ENCODE measurements at places on chromosomes 4 and X.

DNA sequence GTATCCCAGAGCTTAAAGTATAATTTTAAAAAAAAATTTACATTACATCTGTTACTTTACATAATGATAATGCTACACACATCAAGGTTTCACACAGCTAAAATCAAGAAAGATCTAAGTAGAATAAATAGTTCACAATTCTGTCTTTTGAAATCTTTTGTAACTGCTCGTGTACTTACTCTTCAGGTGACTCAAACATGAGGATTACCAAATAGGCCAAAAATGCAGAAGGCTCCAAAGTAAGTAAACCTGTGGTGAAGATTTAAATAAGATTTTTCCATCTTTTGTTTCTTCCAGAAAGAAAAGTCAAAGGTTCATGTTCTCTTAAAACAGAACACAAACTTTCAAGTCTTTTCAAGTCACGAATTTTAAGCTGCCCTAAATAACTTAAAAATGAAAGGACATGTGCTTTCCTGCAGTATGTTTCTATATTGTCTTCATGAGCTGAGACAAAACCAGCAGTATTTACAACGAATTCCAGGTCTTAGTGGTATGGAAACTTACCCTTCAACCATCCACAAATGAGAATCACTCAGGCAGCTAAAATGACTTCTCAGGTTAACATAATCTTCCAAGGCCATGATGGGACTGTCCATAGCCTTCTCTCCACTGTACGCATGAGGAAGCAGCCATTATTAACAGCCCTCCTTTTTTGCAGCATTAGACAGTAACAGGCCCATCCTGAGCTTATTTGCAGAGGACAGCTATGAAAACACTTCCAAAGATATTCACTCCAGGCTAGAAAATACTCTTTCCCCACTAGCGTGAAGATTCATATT is 172.8 kb upstream of the EDNRA start:
- DNase-seq = no peak

DNA sequence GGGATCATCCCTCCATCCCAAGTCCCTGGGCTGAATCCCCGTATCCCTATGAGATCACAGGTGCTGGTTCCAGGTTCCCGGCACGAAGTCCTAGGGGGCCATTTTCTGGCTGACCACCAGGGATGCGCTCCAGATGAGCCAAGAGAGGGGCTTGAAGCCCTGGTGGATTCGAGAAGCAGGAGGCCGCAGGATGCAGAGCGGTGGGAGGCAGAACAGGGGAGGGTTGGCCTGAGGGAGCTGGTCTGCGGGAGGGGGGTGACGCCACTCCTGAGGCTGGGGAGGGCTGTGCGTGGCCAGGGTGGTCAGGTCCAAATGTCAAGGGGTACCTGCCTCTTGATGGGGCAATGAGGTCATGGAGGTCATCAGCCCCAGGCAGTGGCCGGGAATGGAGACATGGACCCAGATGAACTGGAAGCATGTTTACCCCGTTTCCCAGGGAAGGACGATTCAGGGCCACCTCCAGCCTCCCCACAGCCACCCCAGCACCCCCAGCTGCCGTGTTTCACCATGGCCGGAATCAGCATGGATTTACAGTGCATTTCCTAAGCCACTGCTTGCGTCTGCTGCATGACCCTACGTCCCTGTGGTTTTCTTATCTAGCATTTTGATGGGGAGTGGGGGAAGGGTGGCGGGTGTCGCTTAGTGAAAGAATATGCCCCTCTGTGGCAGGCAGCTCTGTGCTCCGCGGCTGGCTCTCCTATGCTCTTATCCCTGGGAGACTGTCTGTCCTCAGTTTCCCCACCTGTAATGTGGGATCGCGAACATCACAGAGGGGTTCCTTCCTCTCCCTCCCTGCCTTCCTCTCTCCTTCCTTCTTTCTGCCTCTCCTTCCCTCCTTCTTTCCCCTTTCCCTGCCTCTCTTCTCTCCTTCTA is 17.0 kb upstream of the HTRA3 start:
- no peak for DNase-seq

DNA sequence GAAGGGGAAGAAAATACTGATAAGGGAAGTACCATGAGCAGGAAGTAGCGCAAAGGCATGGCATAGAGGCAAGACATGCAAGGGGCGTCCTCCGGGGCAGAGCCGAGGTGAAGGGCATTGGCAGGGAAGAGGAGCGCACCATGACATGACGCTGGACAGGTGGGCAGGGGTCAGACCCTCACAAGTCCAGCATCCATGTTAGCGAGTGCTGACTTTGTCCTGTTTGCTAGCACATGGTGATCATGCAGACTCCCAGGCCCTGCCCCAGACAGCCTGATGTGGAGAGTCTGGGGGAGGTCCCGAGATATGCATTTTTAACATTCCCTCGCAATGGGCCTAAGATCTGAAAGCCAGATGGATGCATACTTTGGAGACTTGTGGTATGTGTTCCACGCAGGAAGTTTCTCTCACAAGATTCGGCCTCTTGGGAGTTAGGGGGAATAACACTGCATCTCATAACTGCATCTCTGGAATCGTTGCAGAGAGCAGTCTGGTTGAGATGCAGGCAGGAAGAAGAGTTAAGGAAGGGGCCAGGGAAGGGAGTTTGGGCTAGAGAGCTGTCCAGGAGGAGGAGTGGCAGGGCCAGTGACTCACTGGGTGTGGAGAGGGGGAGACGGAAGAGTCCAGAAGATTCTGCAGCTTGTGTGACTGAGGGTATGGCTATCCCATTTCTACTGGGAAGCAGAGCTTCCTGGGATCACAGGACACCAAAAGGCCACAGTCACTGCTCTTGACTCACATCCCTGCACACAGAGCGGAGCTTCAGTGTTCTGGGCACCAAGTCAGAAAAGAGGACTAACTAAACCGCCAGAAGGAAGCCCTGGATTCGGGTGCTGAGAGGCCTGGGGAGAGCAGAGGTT is 59.7 kb downstream of the FAM184B start:
- DNase-seq = no peak

GRCh38 chr4:128471576-128471975 is 184.0 kb upstream of the PGRMC2 start:
- DNase-seq = no peak

DNA sequence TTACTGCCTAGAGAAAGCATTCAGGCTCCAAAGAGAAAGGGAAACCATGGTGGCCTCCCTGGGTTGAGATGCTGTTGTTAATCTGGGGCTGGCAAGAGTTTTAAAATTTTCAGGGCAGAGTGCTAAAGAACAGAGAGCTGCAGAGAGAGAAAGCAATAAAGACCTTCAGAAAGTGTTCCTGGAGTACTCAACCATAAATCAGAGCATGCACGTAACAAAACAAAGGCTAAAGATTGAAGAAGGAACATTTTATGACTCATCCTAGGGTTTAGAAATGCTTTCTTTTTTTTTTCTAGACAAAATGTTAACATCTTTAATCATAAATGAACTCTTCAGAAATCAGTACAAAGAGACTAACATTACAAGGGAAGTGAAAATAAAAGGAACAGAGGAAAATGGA is 562.3 kb upstream of the NDST4 start:
- DNase-seq = no peak

- DNase-seq = no peak
These were observed 196.3 kb upstream of the MAB21L2 start for GRCh38 chr4:150385606-150386005.

GRCh38 chrX:118459494-118459893 is 36.1 kb upstream of the DOCK11 start:
- DNase-seq = peak; percentile 13

DNA sequence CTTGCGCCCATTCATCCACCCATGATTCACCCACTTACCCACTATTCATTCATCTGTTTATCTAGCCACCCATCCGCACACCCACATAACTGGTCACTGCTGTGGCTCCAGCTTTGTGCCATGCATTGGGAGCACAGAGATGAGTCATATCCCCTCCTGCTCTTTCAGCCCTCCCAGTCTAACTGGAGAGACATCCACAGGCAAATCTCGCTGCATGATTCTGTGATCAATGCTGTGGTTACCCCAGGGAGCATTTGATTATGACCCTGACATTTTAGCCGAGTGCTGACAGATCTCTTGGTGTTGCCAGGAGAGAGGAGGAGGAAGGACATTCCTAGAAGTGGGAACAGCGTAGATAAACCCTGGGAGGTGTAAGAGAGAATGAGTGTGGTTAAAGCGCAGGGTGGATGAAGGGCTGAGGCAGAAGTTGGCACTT is 10.4 kb upstream of the PORCN start:
- DNase-seq = no peak

DNA sequence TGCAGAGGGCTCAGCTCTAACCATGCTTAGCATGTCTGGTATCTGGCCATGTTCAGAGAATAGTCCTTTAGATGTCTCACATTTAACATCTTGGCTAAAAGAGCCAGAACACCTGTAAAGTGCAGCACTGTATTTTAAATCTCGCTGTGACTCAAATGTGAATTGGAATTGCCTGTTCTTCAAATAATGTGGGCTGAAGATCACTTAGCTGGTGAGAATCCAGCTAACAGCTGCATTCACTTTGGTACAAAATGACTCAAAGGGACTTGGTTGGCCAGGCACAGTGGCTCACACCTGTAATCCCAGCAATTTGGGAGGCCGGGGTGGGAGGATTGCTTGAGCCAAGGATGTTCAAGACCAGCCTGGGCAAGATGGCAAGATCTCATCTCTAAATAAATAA is 63.5 kb upstream of the PLAC8 start:
- DNase-seq = no peak

GRCh38 chr4:56981795-56982201 is 3.1 kb downstream of the POLR2B start:
- DNase-seq = no peak

- no peak for DNase-seq
These were observed 162.7 kb upstream of the GALNTL6 start for GRCh38 chr4:171650543-171650942.

- no peak for DNase-seq
These were observed 2.4 kb upstream of the SETD7 start for GRCh38 chr4:139558235-139559088.

GRCh38 chrX:53631156-53631555 is 55.4 kb downstream of the HUWE1 start:
- no peak for DNase-seq

DNA sequence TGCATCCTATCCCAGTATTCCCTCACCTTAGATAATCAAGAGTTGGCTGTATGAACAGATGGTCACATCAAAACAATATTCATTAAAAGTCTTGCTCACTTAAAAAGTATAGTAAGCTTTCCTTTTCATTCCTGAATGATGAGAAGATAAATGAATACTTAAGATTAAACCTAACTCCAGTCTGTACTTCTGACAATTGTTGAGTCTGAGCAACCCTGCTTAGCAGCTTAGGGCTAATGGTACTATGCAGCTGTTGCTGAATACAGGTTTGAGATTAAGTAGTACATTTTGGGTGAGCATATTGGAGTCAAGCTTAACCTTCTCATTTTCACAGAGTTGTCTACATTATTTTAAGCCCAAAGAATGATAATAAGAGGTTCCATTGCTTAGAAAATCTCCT is 121.7 kb upstream of the ETNPPL start:
- DNase-seq = no peak

DNA sequence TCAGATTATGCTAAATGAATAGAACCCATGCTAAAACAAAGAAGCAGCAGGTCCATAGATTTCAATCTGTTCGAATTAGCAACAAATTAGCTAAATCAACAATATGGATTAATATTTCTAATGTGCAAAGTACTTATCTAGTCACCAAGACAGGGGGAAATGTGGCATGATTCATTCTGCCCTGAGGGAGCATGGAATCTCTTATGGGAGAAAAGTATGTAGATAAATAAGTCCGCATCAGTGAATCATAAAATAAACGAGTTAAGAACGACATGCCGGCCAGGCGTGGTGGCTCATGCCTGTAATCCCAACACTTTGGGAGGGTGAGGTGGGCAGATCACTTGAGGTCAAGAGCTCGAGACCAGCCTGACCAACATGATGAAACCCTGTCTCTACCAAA is 102.1 kb downstream of the ANOS1 start:
- DNase-seq = no peak

- DNase-seq = no peak
These were observed 271.6 kb downstream of the CENPC start for GRCh38 chr4:67273666-67274065.

DNA sequence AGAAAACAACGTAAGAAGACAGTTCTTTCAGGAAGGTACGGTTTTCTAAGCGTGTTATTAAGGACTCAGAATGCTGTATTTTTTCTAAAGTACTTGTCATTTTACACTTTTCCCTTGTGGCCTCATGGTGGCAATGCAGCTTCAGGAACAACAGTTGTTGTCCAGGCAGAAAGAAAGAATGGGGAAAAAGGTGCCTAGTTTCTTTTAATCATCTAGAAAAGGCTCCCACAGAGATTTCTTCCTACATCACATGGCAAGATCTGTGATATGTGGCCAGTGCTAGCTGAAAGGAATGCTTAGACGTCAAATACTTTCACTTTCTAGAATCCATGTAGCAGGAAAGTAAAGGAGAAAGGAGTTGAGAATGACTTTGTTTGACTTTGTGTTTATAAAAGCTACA is 49.0 kb upstream of the TRAM1L1 start:
- no peak for DNase-seq

- DNase-seq = peak; percentile 6
These were observed 193.0 kb downstream of the MGST2 start for GRCh38 chr4:139858436-139859205.

- no peak for DNase-seq
These were observed 989 bp upstream of the PCDH10 start for GRCh38 chr4:133147921-133148689.

DNA sequence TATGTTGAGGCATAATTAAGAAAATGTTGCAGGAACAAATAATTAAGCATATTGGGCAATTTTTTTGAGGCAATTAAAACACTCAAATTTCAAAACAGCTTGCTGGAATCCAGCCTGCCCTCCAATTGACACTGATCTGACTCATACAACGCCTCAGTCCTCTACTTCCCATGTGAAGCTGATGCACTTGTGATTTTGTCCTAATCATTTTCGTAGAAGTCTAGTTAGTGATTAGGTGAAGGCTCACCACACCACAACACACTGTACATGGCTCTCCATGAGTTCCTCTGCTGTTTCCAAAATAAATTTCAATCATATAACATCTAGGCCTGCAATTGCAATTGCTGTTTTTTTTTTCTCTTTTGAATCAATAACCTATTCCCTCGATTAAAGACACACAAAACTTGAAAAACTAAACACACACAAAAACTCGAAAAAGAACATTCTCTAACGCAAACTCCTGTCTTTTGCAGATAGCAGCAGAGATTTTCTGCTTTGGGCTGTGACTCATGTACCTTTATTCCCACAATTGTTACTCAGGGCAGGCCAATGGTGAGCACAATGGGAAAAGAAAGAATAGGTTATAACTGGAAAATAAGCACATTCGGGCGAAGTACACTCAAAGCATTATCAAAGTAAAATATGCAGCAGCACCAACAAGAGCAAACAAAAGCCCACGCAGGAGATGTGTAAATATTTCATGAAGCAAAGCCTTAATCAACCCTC is 1.7 kb downstream of the GPRIN3 start:
- DNase-seq = no peak

- no peak for DNase-seq
These were observed 189.8 kb upstream of the AFF2 start for GRCh38 chrX:148310426-148311165.

DNA sequence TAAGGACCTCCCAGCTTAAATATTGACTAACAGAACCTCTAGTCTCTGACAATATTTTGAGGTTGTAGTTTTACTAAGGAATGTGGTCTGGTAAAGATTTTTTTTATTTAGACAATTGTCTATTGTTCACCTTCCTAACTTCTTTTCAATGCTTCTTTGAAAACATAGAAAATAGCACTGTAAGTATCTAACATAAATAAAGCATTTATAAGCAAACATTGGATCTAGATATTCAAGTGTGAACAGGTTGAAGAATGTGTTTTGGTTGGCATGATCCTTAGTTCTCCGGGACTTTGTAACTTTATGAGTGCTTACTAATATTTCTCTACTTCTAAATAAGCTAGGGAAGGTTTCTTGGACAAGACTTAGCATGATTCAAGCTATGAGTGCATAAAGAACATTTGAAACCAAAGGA is 285.4 kb upstream of the ARSJ start:
- no peak for DNase-seq
